ENCODE measurements at places on chromosomes 4 and X.
A peak's percentile ranks its signal among the peaks of the same experiment; 100 is the strongest.

- no peak for DNase-seq
Observed at GRCh38 chr4:173930329-173930967, 353.0 kb downstream of the FBXO8 start.

DNA sequence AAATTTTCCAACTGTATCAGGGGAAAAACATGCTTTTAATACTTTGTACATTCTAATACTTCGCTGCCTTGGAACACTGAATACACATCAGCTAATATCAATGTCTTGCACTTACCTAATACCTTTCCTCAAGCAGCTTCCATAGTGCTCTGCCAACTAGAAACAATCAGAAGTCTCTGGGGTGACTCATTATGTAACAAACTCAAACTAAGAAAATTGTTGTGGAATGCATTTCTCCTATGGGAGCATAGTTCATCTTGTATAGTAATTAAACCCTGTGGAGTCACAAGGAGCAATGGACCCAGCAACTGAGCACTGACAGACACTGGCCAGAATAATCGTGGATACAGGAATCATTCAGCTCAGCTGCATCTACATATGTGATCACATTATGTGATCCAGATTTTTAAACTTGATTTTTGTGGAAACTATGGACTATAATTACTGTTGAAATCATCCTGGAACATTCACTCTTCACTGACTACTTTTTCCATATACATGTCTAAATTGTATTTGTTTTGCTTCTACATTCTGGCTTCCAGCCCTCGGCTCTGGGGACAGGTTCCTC lies 496.9 kb downstream of the TMA16 start:
- DNase-seq: no peak

DNA sequence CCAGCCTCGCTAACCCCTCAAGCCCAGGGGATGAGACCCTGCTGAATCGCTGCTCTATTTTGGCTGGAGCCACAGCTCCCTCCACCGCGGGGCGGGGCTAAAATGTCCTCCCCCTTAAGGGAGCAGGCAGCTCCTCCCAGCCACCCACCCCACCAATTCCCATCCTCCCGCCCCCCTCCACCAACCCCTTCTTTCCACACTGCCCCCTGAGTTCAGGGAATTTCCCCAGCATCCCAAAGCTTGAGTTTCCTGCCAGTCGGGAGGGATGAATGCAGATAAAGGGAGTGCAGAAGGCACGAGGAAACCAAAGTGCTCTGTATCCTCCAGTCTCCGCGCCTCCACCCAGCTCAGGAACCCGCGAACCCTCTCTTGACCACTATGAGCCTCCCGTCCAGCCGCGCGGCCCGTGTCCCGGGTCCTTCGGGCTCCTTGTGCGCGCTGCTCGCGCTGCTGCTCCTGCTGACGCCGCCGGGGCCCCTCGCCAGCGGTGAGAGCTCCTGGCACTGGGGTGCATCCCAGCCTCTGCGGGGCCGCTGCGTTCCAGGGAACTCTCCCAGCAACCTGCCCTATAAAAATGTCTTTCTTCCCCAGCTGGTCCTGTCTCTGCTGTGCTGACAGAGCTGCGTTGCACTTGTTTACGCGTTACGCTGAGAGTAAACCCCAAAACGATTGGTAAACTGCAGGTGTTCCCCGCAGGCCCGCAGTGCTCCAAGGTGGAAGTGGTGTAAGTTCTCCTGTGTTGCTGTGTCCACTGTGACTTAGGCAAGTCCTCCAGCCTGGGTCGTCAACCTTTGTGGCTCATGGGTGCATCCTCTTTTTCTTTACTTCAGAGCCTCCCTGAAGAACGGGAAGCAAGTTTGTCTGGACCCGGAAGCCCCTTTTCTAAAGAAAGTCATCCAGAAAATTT lies at the start of gene CXCL6:
Gene CXCL6 (plus strand): TSS at position 306 of the 907 bp plus-strand sequence. CDS start 73 bp downstream, at position 379.
- DNase-seq: no peak

DNA sequence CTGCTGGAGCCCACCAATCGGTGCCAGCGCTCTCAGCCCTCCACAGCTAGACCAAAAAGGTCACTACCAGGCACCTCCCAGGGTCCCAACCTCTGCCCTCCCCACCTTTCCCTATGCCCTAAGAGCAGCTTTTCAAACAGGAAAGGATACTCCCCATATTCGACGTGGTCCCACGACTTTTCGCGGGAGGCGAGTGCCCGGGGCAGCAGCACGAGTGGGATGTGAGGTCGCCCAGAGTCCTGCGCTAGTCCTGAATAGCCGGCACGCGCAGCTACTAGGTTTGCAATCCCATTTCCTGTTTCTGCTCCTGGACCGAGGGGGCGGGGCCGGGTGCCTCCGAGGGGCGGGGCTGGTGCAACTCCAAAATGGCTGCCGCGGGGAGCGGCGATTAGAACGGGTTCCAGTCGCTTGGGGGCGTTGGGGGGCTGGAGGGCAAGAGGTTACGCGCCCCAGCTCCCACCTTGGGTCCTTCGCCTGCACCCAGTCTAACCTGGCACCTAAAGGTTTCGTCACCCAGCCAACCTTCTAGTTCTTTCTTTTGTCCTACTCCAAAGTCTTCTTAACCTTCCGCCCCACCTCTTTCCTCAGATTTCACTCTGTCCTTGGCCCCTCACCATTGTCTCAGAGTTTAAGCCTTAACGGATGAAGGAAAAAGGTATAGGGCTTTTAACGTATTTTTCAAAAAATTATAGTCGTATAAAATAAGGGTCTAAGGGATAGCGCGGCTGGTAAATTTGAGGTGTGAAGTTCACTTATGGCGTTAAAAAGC lies 85.0 kb upstream of the TENT5D start:
- DNase-seq: no peak

GRCh38 chr4:44132526-44132925 lies 316.1 kb downstream of the KCTD8 start:
- DNase-seq: no peak

- peak; percentile 53 for DNase-seq
Observed at GRCh38 chr4:130486186-130486585, 1390.2 kb downstream of the C4orf33 start.

DNA sequence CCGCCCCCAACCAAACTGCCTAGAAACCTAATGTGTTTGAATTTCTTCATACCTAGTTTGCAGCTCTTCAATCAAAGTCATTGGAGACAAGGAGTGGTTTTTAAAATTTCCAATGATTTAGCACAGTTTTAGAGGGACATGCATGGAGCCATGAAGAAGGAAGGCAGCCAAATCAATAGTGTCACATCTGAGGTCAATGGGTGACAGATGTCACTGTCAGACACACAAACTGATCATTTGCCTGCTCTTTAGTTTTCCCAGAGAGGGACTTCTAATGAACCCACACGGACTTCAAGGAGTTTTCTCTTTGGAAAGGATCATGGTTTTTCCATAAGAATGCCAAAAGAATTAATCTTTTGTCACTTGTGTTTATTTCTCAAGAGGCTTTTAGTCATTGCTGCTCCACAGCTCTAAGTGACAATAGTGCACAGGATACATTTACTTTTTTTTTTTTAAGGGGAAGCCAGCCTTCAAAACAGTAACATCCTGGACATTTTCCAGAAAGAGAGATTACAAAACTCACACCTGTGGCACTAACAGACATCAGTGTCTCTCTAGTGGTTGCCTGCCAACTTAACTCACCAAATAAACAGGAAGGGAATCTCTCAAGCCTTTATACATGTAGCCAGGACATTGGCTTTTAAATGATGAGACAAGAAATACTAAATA lies 251.1 kb upstream of the DIAPH2 start:
- DNase-seq: no peak

- DNase-seq: no peak
Observed at GRCh38 chrX:46912603-46913491, 626 bp downstream of the JADE3 start.

Measured in NCI-H1048 (cell line).